ENCODE measurements at places on chromosomes 6 and 20.

- no peak for DNase-seq
These were observed 110.5 kb downstream of the DHX35 start for GRCh38 chr20:39072653-39073052.

DNA sequence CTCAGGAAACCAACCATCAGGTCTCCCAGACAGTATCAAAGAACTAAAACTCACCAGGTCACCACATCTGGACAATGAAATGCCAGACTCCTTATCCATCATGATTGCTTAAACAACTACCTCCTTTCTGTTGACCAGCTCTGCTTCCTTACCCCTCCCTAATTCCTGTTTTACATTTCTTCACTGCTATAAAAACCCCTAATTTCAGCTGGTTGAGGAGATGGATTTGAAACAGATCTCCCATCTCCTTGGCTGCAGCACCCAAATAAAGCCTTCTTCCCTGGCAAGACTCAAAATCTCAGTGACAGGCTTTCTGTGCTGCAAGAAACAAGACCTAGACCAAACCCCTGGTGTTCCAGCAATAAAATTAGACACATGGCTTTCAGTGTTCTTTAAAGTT, 40.3 kb downstream of the MYLK4 start:
- no peak for DNase-seq

- DNase-seq, result no peak
These were observed 22.0 kb upstream of the SRC start for GRCh38 chr20:37323985-37324384.

DNA sequence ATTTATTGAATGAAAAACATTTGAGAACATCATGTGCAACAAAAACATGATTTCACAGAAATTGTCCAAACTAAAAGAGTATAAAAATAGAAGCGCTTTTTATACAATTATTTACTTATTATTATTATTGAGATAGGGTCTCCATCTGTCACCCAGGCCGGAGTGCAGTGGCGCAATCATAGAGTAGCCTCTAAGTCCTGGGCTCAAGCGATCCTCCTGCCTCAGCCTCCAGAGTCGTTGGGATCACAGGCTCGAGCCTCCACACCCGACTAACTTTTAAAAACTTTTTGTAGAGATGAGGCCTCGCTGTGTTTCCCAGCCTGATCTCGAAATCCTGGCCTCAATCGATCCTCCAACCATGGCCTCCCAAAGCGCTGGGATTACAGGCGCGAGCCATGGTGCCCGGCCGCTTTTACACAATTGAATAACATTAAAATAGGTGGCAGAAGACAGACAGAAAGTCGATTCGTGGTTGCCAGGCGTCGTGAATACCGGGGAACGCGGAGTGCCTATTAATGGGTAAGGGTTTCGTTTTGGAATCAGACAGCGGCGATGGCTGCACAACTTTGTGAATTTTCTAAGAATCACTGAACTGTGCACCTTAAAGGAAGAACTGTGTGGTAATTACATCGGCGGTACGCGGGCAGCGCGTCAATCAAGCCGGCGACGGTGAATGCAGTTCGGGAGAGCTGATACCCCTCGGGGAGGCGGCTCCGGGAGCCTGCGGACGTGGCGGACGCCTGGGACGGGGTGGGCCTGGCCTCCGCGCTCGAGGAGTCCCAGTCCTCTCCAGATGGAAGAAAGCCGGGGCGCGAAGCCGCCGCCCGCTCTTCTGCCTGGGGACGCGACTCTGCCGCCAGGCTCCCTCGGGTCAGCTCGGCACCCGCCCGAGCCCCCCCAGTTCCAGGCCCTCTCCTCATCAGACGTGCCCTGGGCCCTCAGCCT, 807 bp downstream of the TBC1D20 start:
- DNase-seq, result no peak

- DNase-seq, result no peak
These were observed 138.0 kb upstream of the EEF1E1 start for GRCh38 chr6:8240301-8240700.

DNA sequence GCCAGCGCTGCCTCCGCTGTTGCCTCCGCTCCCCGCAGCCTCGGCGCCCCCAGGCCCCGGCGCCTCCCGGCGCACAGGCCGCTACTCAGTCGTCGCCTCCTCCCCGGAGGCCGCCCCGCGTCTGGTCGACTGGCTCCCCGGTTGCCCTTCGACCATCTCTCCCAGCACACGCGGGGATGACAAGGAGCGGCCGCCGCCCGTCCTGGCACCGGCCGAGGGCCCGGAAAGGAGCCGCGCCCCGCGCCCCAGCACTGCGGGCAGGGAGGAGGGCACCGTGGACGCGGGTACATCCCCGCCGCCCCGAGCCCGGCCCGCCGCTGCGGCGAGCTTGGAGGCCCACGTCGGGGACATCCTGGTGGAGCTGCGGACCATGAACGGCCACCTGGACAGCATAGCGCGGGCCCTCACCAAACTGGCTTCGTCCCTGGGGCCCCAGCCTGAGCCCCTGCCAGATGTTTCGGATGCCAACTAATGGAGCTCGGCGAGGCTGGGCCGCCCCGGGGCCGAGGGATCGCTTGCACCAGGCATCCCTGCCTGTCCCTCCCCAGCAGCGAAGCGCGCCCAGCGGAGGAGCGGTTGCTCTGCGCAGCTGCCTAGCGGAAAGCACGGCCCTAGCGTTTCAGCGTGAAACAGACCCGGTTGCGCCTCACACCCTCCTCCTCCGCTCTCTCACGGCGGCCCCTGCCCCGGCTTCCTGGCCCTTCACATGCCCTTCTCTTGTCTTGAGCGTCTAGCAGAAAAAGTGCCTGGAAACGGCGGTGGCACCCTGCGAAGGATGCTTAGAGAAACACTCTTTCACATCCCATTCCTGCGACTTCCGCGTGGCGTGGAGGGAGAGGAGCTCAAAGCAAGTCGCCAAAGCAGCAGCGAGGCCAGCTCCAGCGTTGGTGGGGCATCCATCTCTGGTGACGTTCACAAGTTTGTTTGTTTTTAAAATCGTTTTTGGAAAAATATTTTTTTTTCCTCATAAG, 285.8 kb upstream of the SUPT3H start:
- DNase-seq, result no peak

- DNase-seq, result no peak
These were observed 74.4 kb downstream of the MKKS start for GRCh38 chr20:10359621-10360040.

GRCh38 chr6:37866590-37867507, 47.3 kb downstream of the ZFAND3 start:
- no peak for DNase-seq

GRCh38 chr20:15162079-15162647, 824.8 kb upstream of the FLRT3 start:
- peak; percentile 88 for DNase-seq

DNA sequence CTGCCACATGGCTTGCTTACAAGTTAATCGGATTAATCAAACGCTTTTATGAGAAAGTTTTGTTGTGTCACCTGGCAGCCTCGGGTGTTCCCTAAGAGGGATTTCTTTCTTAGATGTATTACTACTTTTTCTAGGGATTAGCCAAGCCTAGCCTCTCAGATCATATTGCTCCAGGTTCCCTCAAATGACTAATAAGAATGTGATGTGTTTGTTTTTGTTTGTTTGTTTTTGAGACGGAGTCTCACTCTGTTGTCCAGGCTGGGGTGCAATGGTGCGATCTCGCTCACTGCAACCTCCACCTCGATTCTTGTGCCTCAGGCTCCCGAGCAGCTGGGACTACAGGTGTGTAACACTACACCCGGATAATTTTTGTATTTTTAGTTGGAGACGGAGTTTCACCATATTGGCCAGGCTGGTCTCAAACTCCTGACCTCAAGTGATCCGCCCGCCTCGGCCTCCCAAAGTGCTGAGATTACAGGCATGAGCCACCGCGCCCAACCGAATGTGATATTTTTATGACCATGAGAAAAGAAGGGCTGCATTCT, 977 bp downstream of the HMGN4 start:
- DNase-seq, result no peak

GRCh38 chr6:105817961-105818360, 268.2 kb upstream of the PRDM1 start:
- no peak for DNase-seq

GRCh38 chr6:91198588-91199255, 611.9 kb upstream of the MAP3K7 start:
- no peak for DNase-seq

- no peak for DNase-seq
These were observed 9.2 kb downstream of the ECI2 start for GRCh38 chr6:4125933-4126864.
